ENCODE measurements at places on chromosomes 2 and 18.
A peak's percentile ranks its signal among the peaks of the same experiment; 100 is the strongest.

DNA sequence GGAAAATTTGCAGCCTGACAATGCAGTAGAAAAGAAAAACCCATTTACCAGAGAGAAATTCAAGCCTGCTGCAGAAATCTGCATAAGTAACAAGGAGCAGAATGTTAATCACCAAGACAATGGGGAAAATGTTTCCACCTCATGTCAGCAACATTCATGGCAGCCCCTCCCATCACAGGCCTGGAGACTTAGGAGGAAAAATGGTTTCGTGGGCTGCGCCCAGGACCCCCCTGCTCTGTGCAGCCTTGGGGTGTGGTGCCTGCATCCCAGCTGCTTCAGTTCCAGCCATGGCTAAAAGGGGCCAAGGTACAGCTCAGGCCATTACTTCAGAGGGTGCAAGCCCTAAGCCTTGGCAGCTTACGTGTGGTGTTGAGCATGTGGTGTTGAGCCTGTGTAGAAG, 53.4 kb downstream of the RPE start:
- DNase-seq: no peak

- no peak for DNase-seq
Measured at GRCh38 chr2:5393474-5393873, 298.7 kb upstream of the SOX11 start.

DNA sequence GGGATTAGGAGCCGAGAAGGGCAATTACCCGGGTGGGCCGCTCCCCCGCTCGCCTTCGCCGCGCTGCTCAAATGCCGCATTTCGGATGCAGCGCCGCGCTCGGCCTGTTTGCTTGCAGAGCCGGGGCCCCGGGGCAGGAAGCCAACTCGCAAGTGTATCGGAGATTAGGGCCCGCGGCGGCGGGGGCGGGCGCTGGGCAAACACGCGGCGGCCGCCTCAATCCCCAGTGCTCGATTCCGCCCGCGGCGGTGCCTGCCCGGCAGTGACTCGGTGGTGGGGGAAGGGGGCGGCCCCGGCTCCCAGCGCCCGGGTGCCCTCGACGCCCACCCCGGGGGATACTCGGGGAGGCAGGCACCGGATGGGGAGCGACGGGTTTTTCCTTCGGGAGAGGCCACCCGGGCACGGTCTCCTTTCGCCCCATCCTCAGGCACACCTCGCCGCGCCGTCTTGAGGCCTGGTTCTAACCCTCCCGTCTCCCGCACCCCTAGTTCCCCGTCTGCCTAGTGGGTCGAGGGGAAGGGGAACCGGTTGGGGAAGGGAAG, 26.6 kb upstream of the NOTO start:
- DNase-seq: peak; percentile 60

GRCh38 chr2:158655628-158656027, 139.5 kb upstream of the DAPL1 start:
- DNase-seq: no peak

DNA sequence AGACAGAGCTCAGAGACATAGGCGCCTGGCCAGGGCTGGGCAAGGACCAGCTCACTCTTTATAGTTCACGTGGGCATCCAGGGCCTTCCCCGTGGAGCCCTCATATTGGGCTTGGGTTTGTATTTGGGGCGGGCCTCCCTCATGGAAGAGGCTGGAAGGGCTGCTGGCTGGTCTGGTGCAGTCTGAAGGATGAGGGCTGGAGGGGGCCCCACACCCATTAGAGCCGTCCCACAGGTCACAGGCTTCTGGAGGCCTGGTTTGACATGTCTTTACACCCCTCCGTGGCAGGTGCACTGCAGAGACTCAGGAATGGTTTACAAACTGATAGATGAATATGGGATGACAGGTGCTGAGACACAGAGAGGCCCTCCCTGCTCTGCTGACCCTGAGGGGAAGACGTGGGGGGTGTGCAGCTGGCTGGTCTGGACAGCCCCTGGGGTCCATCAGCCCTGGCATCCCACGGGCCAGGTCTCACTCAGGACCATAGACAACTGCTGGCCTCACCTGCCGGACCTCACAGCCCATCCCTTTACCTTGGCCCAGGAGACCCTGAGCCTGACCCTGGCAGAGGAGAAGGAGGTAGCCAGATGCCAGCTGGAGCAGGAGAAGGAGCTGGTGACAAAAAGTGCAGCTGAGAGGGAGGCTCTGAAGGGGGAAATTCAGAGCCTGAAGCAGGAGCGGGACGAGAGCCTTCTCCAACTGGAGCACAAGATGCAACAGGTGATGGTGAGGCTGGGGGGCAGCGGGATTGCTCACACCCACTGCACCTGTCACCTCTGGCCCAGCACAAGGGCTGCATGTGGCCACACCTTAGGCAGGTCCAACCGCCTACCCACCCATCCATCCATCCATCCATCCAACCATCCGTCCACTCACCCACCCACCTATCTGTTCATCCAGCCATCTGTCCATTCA, 43.9 kb downstream of the CROCC2 start:
- DNase-seq: no peak

DNA sequence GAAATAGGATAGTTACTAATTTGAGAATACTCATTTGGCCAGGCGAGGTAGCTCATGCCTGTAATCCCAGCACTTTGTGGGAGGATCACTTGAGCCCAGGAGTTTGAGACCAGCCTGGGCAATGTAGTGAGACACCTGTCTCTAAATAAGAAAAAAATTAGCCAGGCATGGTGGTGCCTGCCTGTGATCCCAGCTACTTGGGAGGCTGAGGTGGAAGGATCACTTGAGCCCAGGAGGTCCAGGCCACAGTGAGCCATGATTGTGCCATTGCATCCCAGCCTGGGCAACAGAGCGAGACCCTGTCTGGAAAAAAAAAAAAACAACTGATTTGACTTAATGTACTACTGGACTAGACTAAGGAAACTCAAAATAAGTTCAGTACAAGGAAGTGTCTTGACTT, 32.7 kb upstream of the ZNF638 start:
- DNase-seq: no peak

DNA sequence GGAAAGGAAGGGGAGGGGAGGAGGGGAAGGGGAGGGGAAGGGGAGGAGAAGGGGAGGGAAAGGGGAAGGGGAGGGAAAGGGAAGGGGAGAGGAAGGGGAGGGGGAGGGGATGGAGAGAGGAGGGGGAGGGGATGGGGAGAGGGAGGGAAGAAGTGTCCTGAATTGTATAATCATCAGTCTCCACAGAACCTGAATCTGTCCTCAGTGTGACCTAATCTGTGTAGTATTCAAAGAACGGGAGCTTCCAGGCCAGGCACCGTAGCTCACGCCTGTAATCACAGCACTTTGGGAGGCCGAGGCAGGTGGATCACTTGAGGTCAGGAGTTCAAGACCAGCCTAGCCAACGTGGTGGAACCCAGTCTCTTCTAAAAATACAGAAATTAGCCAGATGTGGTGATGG, 41.1 kb upstream of the CCDC150 start:
- DNase-seq: no peak
